ENCODE measurements at places on chromosomes 1 and 21. TPM values are rescaled to one million over a fixed set of nuclear protein-coding genes. Genes with fewer than 3 reads are reported as not detected.

DNA sequence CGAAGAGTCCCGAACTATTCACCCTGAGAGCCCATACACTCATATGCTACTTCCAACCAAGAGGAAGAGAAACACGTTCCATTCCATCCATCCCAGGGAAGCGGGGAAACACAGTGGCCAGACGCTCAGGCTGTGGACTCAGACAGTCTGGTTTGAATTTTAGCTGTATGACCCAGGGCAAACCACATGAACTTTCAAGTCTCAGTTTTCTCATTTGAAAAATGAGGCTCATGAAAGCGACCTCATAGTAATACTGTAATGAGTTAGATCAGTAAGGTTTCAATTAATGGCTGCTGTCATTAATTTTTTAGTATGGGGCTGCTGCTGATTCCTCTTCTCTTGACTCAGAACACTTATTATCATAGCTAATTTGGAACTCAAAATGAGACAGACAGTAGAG is 1.5 kb downstream of the FCRL4 start:
- no peak for DNase-seq

- no peak for DNase-seq
These were observed 115.3 kb downstream of the RUNX1 start for GRCh38 chr21:34933609-34934335.

Gene OR6P1
- total RNA-seq, result not detected

DNA sequence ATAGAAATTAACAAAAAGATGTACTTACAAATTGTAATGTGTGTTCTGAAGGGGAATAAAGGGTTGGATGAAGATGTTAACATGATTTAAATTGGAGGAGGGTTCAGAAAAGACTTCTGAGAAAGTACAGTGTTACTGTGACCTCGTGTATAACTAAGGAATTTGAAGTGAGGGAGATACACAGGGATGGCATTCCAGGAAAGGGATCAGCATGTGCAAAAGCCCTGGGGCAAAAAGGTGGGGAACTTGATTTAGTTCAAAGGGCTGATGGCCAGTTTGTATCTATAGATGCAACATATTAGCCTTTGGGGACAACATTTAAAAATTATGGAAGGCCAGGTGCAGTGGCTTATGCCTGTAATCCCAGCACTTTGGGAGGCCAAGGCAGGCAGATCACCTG is 33.3 kb upstream of the DEGS1 start:
- DNase-seq, result no peak

- DNase-seq, result no peak
These were observed 64.6 kb downstream of the UBIAD1 start for GRCh38 chr1:11337580-11338073.

DNA sequence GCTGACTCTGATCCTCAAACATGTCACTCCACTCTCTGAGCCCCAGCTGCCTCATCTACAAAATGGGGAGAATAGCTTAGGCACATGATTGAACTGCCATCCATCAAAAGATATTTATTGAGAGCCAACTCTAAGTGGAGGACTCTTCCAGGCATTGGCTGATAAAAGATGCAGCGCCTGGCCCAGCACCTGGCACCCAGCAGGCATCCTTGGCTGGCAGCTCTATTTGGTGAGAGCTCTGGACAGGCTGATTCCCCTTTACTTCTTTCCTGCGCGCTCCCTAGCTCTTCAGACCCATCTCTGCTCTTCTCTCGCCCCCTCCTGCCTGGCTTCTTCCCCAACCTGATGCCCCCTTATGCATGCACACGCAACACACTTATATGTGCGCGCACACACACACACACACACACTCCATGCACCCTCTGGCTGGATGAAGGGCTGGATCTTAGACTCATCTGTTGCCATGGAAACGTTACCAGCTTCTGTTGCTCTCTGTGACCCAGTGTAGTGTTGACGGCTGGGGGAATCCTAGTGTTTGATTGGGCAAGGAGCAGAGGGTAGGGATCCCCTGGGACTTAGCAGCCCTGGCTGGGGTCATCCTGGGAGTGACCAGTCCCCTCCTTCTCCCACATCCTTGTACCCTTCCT is 49.3 kb downstream of the VWA5B1 start:
- DNase-seq, result no peak
